ENCODE measurements at places on chromosomes 5 and 9. TPM values are rescaled to one million over a fixed set of nuclear protein-coding genes. Genes with fewer than 3 reads are reported as not detected.
A peak's percentile ranks its signal among the peaks of the same experiment; 100 is the strongest.

DNA sequence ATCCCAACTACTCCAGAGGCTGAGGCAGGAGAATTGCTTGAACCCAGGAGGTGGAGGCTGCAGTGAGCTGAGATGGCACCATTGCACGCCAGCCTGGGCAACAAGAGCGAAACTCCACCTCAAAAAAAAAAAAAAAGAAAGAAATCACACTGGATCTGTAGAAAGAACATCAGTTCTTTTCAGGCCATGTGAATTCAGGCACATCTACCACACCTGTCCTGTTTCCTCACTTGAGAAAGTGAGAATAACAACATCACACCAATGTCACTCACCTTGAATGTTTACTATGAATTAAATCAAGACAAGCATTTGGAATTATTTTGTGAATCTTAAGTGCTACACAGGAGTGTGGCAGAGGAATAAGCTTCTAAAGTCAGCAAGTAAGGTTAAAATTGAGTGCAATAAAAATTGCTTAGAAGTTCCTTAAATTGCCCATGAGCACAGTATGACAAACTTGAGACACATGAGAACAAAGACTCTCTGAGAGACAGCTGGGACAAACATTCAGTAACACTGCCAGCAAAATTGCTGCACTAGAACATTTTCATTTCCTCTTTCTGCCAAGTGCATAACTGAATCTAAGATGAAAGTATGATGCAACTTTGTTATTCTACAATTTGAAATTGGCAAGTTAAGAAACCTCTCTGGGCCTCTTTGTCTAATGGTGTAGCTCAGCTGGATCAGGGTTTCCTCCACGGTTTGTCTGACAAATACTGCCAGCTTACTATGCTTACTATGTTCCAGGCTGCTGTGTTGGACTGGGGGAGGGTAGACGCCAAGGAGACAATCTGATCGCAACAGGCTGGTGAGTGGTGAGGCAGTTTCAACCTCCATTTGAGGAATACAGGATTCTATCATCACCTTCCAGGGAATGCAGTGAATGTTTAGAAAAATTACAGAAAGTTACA, 1.9 kb upstream of the RIC1 start:
- DNase-seq = peak; percentile 87

- DNase-seq = no peak
Observed at GRCh38 chr9:33690143-33690933, 105.0 kb upstream of the PRSS3 start.

GRCh38 chr9:16193066-16193465, 640.2 kb downstream of the CCDC171 start:
- no peak for DNase-seq

DNA sequence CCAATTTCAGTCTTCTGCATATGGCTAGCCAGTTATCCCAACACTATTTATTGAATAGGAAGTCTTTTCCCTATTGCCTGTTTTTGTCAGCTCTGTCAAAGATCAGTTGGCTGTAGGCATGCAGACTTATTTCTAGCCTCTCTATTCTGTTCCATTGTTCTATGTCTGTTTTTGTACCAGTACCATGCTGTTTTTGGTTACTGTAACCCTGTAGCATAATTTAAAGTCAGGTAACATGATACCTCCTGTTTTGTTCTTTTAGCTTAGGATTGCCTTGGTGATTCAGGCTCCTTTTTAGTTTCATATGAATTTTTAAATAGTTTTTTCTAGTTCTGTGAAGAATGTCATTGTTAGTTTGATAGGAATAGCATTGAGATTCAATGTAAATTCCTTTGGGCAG, 104.9 kb upstream of the SLCO6A1 start:
- DNase-seq = no peak

DNA sequence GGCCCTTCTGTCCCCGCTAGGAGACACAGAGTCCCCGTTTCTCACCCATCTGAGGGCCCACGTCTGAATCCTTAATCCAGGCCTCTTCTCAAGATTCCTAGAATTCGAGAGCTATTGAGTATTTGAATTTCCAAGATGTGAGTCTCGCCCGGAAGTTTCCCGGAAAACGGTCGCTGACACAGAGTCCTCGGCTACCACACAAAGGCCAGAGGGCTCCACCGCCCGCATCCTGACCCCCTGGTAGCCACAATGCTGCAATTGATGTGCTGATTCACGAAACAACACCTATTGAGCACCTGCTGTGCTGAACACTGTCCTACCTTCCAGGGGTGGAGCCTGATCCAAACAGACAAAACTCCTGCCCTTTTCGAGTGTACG, 670 bp upstream of the FBP1 start:
- DNase-seq = no peak

DNA sequence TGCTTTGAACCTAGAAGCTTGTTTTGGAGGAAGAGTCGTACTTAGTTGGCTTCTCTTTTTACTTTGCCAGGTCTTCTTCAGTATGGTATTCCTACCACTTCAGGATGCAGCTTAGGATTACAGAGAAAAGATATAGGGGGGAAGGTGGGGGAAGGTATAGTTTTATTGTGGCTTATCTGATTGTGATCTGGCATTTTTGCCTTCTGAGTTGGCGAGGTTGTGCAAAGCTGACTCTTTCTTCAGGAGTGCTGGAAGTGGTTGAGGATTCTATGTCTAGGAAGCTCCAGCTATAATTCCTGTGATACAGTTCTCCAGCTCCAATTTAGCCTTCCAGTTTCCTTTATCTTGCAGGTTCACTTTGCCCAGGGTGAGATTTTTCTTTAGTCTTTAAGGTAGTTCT, 7.0 kb downstream of the CDC42SE2 start:
- DNase-seq = peak; percentile 45

GRCh38 chr9:37433867-37434371, 11.4 kb downstream of the GRHPR start:
- DNase-seq = no peak

DNA sequence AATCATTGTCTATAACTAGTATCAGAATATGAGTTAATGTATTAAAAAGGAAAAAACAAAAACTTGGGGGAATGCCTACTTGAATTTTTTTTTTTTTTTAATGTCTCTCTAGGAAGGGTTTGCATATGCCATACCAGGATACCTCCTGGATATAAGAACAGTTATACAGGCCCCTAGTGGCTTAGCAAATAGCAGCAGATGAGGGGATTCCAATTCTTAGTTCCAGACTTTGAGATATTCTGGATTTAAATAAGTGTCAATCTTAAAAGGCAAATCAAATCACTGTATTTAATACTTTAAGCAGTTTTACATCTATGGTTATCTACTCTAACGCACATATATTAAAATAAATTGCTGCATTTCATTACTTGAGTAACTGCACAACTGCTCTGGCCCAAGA, 1055.5 kb upstream of the DMAC1 start:
- DNase-seq = peak; percentile 19

- DNase-seq = no peak
Observed at GRCh38 chr5:67166460-67167285, 29.9 kb downstream of the CD180 start.

DNA sequence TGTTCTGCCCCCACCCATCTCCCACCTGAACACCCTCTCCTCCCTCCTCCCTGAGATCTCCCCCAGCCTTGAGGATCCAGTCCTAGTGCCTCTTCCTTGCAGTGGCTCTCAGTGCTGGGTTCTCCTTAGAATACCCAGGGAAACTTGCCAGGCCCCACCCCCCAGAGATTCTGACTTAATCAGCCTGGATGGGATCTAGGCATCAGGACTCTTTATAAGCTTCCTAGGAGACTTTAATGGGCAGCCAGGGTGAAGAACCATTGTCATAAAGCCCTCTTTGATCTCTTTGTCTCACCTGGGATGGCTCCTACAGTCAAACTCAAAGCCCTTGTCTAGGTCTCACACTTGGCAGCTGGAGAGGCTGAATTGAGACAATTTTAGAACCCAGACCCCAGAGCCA, 8.6 kb upstream of the GLIS3 start:
- no peak for DNase-seq

DNA sequence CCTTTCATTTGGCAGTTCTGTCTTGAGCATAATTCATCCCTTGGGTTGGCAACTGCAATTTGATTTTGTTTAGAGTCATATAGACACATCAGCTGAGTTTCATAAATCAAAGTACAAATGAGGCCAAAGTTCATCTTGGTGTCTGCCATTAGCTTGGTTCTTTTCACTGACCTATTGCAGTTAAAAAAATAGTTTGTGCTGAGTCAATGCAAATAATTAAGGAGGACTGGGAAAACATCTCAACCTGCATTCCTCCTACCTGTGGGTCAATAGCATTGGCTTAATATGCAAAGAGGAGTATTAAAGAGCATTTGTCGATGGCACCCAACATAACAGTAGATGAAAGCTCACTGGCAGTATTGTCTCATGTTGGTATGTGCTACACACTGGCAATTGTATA, 1.6 kb downstream of the PKD2L2 start:
- DNase-seq = no peak

DNA sequence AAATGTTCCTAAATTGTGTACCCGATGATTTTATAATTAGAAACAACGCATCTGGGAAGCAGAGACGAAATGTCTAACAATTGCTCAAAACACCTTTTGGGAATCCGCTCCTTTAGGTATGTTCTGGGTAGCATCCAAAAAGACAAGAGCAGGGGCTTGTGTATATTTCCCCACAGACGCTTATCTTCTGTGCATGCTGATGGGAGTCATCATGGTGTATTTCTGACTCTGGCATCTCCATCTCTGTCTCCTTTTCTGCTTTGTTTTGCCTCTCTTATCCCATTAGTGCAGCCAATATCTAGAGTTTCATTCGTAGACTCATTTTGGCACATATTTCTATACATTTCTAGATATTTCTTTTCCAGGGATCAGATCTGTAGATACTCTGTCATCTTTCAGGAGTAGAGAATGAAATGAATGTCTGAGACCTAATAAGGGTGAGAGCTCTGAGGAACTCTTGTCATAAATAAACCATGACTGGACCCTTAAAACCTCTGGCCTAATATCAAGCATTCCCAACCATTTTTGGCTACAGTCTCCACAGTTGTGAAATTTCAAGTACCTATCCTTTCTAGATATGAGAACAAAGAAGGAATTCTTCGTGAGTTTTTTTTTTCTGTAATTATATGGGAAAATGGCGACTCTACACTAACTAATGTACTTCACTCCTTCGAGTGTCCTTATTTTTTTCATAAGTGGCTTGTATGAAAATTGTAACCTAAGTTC, 508.2 kb downstream of the ACTL7B start:
- no peak for DNase-seq

GRCh38 chr5:120550358-120550757, 86.3 kb downstream of the PRR16 start:
- DNase-seq = no peak

- no peak for DNase-seq
Observed at GRCh38 chr9:110278080-110278707, 21.9 kb upstream of the TXN start.

Gene CDC25C
- 1.8 TPM for total RNA-seq

Gene EDIL3
- total RNA-seq = 406 TPM

Gene SCGB3A1
- total RNA-seq = not detected
